ENCODE measurements at places on chromosomes 13 and 19.

DNA sequence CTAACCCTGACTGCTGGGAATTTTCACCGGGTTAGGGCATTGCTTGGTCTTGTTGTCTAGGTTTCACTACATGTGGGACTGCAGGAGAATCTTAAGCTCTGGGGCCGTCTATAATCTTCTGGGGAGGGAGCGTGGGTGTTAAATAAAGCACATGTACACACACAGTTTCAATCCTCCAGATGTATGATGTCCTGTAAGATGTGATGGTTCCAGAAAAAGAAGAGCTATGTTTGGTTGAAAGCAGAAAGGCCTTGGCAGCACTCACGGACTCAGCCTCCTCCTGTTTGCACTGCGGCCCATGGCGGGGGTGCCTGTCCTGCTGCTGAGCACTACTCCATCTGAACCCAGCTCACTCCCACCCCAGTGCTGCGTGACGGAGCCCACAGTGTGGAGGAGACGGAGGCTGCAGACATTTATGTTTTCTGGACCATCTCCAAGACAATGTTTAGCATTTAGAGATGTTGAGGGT is 343.5 kb downstream of the TEX29 start:
- H3K4me3 ChIP-seq, result no peak overlapping the region
- H3K27ac ChIP-seq, result no peak overlapping the region
- H3K27me3 ChIP-seq, result peaks cover 19% of the 10 kb centered on the region
- no peaks in the 10 kb centered on the region for H3K36me3 ChIP-seq
- no peaks in the 10 kb centered on the region for H3K4me1 ChIP-seq
- peak; percentile 13 for DNase-seq

GRCh38 chr19:38665950-38666662 is 18.7 kb downstream of the ACTN4 start:
- H3K27ac ChIP-seq, result peak overlapping the region; percentile 93
- H3K4me1 ChIP-seq, result peaks cover 72% of the 10 kb centered on the region
- no peaks in the 10 kb centered on the region for H3K36me3 ChIP-seq

DNA sequence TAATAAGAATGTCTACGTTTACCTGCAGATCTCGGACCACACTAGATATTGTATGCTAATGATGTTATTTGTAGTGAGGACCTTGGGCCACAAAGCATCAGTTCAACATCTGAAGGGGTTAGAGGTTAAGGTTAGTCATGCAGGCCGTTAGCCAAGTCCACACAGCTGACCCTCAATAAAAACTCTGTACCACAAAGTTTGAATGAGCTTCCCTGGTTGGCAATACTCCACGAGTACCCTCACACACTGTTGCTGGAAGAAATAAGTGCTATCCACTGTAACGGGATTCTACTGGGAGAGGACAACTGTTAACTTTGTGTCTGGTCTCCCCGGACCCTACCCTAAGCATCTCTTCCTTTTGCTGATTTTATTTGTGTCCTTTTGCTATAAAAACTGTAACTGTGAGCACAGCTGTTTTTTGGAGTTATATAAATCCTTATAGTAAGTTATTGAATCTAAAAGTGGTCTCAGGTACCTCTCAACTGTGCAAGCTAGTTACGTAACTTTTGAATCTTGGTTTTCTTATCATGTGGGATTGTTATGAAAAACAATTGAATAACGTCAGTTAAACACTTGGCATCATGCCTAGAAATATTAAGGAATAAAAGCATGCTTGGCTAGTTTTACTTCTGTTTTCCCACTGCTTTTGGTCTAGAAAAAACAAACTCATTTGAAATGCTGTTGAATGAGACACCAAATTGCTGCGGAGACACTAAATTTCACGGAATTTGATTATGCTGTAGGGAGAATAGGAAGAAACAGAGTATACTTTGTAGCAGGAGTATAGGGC is 181.5 kb downstream of the DNAJC3 start:
- DNase-seq, result peak; percentile 46
- no peaks in the 10 kb centered on the region for H3K27me3 ChIP-seq
- no peaks in the 10 kb centered on the region for H3K4me1 ChIP-seq

DNA sequence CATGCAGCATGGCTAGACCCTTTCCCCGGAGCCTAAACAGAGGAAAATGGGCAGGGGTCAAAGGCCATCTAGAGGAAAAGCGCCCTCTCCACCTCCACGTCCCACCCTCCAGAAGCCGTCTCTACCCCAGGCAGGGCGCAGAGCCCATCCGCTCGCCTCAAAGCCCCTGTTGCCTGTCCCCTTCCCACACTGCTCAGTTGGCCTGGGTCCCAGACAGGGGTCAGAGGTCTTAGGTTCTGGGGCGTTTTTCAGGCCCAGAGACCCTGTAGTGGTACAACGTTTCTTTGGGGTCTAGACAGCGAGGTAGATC is 285 bp downstream of the TMEM143 start:
- peak overlapping the region; percentile 91 for H3K27ac ChIP-seq
- peaks cover 18% of the 10 kb centered on the region for H3K4me1 ChIP-seq
- H3K27me3 ChIP-seq, result no peaks in the 10 kb centered on the region
- no peaks in the 10 kb centered on the region for H3K36me3 ChIP-seq

DNA sequence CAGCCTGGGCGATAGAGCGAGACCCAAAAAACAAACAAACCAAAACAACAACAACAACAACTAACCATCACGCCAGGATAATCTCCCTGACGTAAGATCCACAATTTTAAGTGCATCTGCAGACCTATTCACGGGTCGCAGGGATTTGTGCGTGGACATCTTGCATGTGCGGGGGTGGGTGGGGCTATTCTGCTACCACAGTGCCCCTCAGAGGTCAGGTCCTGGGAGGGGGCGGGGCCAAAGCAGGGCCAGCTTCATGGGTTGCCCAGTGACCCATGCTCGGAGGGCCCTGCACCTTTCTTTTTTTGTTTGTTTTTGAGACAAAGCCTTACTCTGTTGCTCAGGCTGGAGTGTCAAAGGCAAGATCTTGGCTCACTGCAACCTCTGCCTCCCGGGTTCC is 2.6 kb upstream of the CDC42EP5 start:
- no peak overlapping the region for H3K4me3 ChIP-seq
- H3K4me1 ChIP-seq, result peaks cover 9% of the 10 kb centered on the region
- DNase-seq, result no peak
- H3K27ac ChIP-seq, result no peak overlapping the region
- peaks cover 91% of the 10 kb centered on the region for H3K27me3 ChIP-seq
